ENCODE measurements at places on chromosomes 7 and 10.

- DNase-seq, result no peak
Measured at GRCh38 chr10:95217476-95217875, 23.4 kb downstream of the ACSM6 start.

DNA sequence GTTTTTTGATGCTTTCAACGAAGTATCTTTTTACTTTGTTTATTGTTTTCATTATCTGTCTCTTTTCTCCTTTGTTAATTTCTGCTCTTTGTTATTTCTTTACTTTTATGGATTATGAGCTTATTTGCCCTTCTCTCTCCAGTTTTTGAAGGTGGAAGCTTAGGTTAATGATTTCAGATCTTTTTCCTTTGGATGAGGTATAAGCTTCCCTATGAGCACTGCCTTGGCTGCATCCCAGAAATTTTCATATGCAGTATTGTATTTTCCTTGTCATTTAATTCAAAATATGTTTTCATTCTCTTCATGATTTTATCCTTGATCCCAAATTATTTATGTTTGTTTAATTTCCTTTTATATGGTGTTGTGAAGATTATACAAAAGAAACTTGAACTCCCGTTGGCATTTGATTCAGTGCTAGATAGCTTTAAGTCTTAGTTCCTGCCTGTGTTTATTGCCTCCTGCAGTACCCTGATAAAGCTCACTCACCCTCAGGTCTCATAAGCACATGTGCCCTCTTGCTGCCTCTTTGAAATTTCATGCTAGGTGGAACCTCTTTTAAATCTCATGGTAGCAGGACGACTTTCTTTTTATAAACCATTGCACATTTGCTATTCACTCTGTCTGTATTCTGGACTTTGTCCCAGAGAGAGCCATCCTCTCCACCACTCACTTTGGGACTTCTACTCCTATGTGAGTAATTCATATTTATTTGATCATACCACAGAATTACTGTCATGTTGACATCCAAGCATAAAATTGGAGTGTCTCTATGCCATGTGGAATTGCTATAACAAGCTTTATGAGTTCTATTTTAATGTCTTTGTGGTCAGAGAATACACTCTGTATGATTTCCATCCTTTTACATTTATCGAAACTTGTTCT, 23.0 kb upstream of the CEP41 start:
- DNase-seq, result no peak

DNA sequence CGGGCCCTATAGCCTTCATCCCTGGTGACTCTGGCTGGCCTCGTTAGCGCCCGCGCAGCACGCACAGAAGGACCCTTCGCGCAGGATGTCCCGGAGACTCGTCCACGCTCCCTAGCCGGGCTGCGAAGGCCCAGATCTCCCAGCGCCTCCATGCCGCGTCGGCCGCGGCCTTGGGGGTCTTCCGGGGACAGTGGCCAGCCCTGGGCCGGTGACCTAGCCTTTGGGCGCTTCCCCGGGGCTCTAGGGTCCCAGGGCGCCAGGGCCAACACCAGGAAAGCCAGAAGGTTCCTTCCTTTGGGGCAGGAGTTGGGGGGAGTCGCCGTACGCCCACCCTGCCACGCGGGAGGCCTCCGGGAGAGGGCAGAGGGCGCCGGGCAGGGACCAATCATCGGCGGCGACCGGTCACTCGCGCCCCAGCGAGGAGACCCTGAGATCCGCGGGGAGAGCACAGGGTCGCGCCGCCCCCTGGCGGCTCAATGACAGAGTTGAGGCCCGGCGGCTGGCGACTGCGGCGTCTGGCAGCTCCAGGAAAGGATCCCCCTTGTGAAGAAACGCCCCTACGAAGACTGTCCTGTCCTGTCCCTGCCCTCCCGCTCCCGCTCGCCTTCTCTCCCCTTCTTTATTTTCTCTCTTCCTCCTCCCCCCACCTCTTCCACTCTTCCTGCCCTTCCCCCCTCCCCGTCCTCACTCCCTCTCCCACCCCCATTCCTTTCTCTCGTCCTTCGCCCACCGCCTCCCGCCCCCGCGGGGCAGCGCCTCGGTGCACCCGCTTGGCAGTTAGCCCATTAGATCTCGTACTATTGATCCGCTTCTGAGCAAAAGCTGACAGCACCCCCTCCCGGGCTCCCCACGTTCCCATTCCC, 62.3 kb upstream of the LBX1 start:
- DNase-seq, result peak; percentile 93

DNA sequence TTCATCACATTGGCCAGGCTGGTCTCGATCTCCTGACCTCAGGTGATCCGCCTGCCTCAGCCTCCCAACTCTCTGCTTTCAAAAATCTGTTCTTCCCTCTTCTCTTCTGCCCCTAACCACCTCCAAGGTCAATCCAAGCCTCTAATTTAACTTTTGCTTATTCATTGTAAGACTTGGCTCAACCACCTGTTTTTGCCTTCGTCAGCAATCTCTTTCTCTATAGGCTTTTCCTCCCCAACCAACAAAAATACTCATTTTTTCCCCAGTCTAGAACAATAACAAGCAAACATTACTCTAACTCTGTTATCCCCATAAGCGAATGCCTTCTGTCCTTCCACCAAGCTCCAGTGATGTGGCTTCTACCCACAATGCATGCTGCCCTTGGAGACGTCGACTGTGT, 89.8 kb upstream of the NMT2 start:
- DNase-seq, result no peak

- no peak for DNase-seq
Measured at GRCh38 chr7:150804802-150805201, 4.2 kb downstream of the TMEM176A start.

DNA sequence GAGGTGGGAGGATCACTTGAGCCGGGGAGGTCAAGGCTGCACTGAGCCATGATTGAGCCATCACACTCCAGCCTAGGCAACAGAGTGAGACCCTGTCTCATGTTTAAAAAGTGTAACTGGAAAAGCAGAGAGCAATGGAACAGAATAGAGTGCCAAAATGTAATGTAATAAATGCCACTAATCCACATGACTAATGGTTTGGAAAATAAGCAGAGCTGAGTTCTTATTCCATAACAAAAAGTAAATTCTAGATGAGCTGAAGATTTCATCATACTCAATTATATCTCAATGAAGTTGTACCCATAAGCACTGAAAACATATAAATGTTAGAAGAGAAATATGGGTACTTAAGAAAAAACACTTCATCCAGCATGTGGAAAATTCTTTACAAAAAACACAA, 132.6 kb downstream of the USP6NL start:
- DNase-seq, result no peak

- DNase-seq, result no peak
Measured at GRCh38 chr10:15420858-15421257, 49.8 kb upstream of the FAM171A1 start.

GRCh38 chr10:89369156-89370105, 8.4 kb upstream of the IFIT1B start:
- DNase-seq, result no peak

DNA sequence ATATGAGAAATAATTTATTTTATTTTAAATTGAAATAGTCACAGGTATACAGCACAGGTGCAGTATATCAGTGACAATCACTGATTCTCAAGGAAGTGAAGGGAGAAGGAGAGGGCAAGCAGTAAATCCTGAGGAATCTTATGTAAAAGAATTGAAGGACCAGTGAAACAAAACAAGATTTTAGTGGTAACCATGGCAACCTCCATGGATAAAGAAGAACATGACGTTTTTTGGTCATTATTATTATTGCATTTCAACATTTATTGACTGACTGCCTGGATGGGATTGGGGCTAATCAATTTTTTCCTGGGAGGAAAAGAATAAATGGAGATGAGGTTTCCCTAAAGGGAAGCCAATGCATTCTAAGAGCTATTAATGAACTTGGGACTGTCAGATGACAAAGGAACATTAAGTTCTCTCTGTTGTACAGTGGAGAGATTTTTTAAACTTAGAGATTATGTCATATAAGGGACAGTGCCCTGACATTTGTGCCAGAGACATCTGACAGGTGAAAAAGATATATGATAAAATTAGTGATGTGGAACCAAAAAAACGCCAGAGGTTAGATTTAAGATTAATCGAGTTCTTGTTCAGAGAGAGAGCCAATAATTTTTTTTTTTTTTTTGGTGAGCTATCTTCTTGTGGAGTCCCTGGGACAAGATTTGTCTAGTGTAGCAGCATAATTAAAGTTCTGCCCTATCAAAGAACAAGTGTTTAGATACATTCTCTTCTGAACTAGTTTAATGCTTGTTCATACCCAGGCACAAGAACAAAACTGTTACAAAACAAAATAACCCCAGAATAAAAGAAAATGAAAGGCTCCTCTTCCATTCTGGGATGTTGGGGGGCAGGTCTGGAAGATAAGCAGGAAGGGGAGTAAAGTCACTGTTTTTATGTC, 279.9 kb downstream of the CSTF2T start:
- DNase-seq, result no peak

- no peak for DNase-seq
Measured at GRCh38 chr7:27835376-27835775, 95.4 kb downstream of the TAX1BP1 start.

All from ecto neural progenitor cell (in vitro differentiated cells).